ENCODE measurements at places on chromosomes 5 and 9.

- no peak for DNase-seq
Measured at GRCh38 chr5:140236891-140237598, 62.1 kb downstream of the CYSTM1 start.

DNA sequence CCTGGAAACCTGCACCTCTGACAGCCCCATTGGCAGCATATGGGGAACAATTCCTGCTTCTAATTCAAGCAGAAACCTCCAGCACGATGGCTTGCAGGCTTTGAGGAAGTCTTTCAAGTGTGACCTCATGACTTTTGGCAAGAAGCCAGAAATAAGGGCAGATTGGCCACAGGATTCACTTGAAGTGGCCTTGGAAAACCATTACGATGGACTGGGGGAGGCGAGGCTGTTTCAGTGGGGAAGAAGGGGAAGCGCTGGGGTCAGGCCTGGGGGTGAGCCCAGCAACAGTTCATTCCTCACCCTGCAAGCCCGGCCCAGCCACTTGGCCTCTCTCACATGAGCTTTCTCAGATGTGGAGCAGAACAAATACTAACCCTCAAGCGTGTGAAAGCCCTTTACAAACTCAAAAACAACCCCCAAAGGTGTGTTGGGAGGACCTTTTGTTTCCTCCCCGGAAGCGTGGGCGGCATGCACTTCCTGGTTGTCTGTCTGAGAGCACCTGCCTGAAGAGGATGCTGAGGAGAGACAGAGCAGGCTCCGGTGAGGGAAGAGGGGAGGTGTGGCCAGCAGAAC, 26.9 kb upstream of the EEIG1 start:
- DNase-seq = peak; percentile 67

GRCh38 chr5:35938568-35939227, at the start of gene CAPSL:
Gene CAPSL, minus strand, starts transcription at chr5:35938622. Its CDS starts 17,502 bp downstream, at chr5:35921120.
- DNase-seq = no peak

- DNase-seq = no peak
Measured at GRCh38 chr9:126615791-126616447, 2.2 kb downstream of the LMX1B start.

DNA sequence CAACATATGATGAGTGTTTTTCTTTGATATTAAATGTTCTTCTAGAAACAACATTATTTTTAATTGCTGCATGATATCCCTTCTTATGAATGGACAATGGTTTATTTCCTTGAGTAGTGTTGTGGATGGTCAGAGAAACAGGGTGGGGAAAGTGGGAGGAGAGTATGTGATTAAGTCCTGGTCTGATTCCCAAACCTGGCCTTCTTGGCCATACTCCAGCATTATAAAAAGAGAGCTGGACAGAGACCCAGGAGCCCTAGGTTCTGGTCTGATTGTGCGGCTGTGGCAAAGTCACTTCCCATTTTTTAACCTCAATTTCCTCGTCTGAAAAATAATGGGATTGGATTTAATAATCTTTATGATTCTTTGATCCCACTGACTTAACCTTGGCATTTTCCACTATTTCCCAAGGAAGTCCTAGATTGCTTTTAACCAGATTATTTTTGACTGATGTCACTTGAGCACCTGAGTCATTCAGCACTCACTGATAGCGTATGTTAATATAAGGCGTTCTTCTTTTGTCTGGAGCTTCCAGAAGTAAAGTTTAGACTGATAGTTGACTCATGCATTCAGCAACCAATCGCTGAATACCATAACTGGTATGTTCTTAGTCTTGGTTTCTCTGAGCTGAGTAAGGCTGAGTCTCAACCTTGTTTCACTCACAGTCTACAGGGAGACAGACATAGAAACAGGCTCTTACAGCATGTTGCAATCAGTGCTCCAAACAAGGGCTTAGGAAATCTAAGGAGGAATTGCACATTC, 26.2 kb downstream of the OSMR start:
- DNase-seq = no peak

DNA sequence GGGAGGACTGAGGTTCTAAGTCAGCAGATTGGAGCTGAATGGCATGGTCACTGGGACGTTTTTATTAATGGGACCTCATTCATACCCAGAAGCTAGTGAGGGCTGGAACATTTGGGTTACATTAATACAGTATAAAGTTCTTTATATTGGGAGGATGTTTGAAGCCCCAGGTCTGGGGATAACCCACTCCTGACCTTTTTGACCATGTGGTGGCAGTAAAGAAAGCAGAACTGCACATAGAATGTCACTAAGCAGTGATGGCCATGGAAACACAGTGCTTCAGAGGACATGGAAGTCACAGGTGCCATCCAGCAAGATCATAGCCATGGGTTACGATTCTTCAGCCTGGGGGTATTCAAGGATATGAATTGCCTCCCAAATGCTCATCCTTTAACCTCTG, 176.0 kb downstream of the ATP10B start:
- no peak for DNase-seq

DNA sequence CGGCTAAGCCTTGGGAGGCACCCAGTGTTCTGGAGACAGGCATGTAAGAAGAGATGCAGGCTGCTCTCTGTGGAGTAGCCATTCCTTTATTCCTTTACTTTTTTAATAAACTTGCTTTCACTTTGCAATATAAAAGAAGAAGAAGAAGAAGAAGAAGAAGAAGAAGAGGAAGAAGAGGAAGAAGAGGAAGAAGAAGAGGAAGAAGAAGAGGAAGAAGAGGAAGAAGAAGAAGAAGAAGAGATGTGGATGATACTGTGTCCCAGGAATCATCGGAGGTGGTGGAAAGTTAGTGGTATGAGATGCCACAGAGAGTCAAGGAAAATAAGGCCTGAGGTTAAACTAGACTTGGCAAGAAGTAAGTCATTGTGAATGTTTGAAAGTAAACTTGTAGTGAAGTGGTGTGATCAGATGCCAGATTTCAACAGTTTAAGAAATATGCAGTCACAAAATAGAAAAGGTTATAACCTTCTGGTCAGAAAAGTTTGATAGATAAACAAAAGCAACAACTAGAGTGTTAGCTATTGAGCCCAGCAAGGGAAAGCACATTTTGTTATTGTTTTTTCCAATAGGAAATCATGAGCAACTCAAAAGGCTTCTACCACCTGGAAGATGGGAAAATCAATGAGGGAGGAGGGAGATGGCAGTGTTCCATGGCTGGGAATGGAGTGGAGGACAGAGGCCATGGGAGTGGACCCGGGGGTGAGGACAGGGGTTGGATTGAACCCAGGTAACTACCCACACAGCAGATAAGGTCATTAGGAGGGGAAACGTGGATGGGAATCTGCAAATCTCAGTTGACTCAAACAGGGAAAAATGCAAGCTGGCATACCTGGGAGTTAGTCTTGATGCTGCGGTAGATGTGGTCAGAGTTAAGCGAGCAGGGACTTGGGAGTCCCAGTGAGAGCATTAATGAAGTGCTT, 16.8 kb downstream of the AOPEP start:
- DNase-seq = no peak

- DNase-seq = no peak
Measured at GRCh38 chr9:99020786-99021436, 77.2 kb downstream of the COL15A1 start.

GRCh38 chr5:6713274-6714225, at the start of gene TENT4A:
Gene TENT4A, plus strand, starts transcription at chr5:6713432. Its CDS starts 552 bp downstream, at chr5:6713984.
- no peak for DNase-seq

- no peak for DNase-seq
Measured at GRCh38 chr9:18235181-18235908, 238.6 kb upstream of the ADAMTSL1 start.

- DNase-seq = no peak
Measured at GRCh38 chr5:87746341-87746740, 333.6 kb upstream of the CCNH start.

GRCh38 chr5:135053278-135053677, 19.2 kb upstream of the PITX1 start:
- DNase-seq = no peak

- DNase-seq = no peak
Measured at GRCh38 chr9:122912671-122912963, 506 bp downstream of the ZBTB6 start.

DNA sequence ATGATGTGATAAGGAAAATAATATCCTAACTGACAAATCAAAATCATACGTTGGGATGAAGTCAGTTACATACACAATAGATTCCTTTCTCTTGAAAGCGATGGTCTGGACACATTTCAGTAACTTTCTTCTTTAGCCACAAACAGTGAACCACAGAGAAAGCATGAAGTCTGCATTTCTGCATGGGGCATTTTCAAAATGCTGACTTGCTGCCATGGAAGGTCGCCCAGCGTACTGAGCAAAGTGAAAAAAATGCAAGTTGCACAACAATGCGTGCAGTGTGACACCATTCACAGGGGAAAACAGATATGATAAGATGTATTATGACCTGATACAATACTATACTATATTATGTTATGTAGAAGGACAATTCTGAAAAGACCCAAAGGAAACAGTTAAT, 146.3 kb downstream of the SNX18 start:
- DNase-seq = no peak

- DNase-seq = no peak
Measured at GRCh38 chr9:4997631-4998030, 12.6 kb downstream of the JAK2 start.

- no peak for DNase-seq
Measured at GRCh38 chr5:104513640-104514072, 951.1 kb upstream of the NUDT12 start.

DNA sequence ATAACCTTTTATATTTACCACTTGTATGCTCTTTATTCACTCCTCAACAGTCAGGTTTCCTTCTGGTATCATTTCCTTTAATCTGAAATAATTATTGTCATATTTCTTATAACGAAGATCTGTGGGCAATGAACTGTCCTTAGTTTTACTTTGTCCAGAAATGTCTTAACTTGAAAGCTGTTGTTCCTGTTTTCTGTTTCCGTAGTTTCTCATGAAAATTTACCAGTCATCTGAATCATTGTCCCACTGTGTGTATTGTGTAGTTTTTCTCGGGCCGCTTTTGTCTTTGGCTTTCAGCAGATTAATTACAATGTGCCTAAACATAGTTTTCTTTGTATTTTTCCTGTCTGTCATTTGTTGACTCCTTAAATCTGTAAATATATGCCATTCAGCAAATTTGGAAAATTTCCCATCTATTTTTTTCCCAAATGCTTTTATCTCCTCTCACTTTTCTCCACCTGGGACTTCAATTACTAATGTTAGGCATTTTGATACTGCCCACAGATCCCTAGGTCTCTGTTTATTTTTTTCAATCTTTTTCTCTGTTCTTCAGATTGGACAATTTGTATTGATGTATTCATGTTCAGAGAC, 74.9 kb downstream of the PDE8B start:
- DNase-seq = no peak

GRCh38 chr5:81895307-81895706, 76.5 kb upstream of the ATG10 start:
- DNase-seq = no peak

DNA sequence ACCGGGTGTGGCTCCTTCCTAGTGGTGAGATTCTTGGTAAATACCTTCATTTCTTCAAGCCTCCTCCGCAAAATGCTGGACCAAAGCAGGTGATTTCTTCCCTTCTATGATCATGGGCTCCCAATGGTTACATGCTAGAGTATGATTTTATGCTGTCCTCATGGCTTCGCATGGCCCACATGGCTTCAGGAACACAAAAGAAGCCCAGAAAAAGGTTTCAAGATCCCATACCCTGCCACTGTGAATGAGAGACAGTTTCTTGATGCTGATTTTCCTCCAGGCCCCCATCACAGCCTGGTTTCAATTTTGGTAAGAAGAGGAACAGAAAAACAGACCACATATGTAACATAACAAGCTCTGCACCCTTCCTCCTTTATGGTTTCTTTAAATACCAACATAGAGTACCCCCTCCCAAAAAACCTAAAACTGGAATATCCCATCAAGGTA, 2.4 kb upstream of the RXFP3 start:
- no peak for DNase-seq

DNA sequence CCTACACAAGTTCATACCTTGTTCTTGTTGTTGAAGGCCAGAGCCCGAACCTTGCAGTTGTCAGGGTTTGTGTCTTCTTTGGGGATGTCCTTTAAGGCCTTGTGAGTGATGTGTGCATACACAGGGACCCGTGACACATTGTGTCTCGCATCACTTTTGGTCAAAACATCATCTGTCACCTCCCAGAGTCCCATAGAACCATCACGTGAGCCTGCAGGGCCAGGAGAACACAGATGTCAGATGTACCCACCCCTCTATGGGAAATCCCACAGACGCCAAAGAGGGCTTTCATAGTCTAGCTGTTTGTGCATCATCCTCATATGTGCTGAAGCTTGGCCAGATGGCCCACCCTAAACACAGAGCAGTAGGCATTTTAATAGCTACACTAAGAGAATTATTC, 28.2 kb downstream of the DCAF12 start:
- no peak for DNase-seq

- peak; percentile 42 for DNase-seq
Measured at GRCh38 chr9:91047993-91048607, 246.5 kb downstream of the SYK start.

DNA sequence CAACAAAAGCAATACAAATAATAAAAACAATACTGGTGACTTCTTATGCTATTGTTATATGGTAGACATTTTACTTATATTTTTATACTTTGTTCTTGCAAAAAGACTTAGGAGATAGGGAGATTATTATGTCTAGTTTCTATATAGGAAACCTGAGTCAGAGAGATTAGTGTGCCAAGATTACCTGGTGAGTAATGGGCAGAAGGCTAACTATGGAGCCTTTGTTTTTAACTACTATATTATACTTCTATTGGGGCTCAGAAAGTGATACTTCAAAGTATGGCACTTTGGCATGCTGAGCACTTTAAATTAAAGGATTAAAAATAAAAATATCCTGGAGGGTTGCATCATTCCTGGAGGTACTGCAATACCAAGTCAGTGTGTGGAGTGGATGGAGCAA, 117.5 kb upstream of the CLINT1 start:
- no peak for DNase-seq

- no peak for DNase-seq
Measured at GRCh38 chr9:124673063-124673462, 98.0 kb downstream of the NR6A1 start.

DNA sequence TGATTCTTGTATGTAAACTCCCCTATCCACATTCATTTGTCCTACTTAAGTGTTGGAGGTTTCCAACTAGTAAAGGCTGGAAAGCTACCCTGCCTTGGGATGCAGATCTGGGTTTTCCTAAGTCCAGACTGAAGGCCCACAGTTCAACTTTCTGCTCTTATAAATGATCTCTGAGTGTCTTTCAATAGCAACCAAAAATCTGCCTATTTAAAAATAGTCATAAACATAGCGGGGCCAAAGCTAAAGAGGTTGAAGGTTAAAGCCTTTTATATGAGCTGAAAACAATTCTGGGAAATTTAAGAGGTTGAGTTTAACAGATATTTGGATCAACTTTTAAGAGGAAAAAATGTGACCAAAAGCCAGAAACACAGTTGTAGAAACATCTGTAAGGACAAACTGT, 87.2 kb downstream of the NTRK2 start:
- DNase-seq = no peak

GRCh38 chr5:176959051-176959450, 47.5 kb downstream of the UIMC1 start:
- no peak for DNase-seq

DNA sequence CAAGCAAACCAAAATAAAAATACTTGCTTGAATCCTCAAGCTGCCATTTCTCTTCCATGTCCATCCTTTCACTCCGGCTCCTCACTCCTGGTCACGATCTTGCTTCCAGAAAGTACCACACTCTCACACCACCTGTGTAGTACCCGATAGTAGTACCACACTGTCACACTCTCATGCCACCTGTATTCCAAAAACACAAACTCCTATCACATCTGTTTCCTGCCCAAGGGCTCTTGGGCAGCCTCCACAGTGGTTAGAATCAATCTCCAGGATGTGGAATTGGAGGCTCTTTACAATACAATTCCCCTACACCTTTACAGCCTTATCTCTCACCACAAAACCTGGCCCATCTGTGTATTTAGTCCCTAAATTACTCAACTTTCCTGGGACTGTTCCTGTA, 130.6 kb downstream of the GNAQ start:
- DNase-seq = no peak

GRCh38 chr9:136047076-136047774, 47.9 kb downstream of the NACC2 start:
- DNase-seq = no peak
